Left forelimb (tissue), 1 donor: ENCODE measurements at places on chromosomes 2 and 18.

- DNase-seq, result no peak
Measured at GRCh38 chr2:76895469-76895868, 626.7 kb downstream of the LRRTM4 start.

DNA sequence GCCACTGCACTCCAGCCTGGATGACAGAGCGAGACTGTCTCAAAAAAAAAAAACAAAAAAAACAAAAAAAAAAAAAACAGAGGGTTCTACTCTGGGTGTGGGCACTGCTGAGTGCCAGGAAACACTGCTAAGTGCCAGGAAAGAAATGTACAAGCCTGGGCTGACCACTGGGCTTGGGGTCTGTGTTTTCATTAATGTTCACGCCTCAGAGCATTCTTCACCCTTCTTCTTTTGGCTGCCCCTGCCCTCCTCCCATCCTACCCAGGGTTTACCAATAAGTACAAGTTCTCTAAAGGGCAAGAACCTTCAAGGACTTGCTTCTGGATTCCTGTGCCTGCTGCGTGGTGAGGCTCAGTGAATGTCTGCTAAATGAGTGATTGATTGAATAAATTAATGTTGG lies 49.3 kb upstream of the LRPPRC start:
- DNase-seq, result no peak

GRCh38 chr18:60421356-60422118 lies 49.0 kb upstream of the MC4R start:
- DNase-seq, result no peak

GRCh38 chr2:33620-34019 lies 12.7 kb downstream of the FAM110C start:
- no peak for DNase-seq

DNA sequence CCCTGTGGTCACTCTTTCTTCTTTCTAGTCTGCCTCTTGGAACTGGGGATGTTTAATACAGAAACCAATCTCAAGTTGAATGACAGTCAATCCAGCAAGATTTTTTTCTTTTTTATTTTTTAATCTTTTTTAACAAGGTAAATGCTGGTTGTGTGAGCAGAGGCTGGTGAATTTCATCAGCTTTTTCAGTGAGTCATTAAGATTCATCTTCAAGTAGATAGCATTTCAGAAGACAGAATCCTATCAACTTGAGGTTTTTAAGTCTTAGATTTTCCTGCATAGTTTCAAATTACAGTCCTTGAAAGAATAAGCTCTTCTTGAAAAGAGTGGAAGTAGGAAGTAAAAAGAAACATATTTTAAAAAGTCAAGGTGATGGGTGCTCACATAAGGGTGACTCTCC lies 12.4 kb downstream of the SLC8A1 start:
- no peak for DNase-seq

DNA sequence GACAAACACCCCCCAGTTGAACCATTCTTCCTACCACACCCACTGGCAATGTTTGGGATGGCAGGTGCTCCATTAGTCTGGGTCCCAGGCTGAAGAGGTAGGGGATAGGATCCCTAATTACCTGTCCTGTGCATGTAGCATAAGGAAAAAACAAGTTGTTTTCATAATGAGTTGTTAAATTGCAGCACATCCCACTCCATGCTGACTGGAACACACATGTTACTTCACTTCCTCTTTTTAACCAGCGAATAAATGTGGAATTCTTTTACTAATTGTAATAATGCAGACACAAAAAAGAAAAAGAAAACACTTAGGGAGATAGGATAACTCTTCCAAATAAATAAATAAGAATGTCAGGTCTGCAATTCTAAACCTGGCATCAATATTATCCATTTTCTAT lies 11.8 kb upstream of the CBLN2 start:
- DNase-seq, result no peak

DNA sequence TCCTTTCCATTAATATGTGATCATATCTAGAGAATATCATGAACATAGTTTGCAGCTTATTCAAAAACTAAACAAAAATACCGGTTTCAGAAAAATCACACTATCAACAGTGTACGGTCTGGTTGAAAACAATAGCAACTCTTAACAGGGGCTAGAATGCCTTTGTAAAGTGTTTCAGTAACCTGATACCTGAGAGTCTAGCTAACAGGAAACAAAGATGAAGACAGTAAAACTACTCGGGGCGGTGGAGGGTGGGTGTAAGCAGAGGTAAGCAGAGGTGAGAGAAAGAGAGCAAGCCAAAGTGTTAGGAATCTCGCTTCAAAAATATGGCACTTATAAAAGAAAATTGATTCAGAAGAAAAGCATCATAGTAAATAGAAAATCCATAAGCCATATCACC lies 109.0 kb upstream of the RGPD4 start:
- DNase-seq, result no peak

DNA sequence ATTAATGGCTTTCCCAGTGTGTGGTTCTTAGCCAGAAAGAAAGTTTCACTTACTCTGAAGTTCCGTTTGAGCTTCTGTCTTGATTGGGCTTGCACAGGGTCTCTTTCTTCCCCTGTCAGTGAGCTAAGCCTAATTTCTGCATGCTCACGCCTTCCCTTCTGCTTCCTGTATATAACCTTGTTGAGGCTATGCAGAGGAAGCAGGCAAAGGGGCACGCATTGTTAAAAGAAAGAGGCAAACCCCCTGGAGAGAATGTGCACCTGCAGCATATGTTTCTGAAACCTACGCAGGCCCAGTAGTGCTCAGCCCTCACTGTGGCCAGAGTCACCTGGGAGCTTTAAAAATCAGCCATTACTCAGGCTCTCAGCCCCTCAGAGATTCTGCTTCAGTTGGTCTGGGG lies 14.5 kb upstream of the PLA2R1 start:
- DNase-seq, result no peak

DNA sequence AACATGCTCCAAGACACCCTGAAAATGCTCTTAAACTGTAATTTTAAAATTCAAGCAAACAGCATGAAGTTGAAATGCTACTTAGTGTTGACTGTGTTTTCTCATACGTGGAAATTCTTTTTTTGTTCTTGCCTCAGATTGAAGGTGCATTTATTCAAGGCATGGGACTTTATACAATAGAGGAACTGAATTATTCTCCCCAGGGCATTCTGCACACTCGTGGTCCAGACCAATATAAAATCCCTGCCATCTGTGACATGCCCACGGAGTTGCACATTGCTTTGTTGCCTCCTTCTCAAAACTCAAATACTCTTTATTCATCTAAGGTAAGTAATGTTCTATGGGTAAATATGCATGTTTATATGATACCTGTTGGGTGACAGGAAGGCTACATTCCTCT lies 82.7 kb downstream of the AOX1 start:
- DNase-seq, result no peak

DNA sequence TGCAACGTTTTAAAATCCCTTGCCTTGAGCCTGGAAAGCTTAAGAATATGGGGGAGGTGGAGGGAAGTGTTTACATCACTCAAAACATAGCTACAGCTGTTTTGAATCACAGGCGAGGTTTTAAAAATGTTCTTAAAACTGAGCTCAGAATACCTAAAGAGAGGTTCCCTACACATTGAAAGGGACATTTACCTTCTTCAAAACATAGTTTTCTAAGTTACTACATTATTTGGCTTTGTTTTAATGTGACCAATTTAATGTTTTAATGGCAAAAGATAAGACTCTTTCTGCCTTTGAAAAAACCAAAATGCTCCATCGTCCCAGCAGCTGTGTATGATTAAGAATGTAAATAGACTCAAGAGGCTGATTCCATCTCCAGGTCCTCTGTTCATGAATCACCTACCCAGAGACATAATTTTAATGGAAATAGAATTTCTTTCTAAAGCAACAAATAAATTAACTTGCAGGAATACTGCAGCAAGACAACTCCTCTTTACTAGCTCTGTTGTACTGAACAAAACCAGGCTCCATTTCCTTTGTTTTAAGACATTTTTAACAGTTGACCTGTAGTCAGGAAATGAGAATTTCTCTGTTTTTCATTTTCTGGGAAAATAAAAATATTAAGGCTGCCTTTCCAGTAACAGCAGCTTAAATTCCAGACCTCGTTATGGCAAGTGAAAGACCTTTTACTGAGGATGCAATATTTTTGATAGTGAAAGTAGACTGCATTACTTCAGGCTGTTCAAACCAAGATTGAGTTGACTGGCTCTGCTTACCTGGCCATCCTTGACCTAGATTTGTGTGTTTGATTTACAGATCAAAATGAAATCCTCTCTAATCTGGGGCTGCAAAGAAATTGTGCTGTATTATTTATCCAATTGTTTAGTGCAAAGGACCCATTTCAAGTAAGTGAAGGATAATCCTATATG lies 33.7 kb upstream of the WDR75 start:
- no peak for DNase-seq

DNA sequence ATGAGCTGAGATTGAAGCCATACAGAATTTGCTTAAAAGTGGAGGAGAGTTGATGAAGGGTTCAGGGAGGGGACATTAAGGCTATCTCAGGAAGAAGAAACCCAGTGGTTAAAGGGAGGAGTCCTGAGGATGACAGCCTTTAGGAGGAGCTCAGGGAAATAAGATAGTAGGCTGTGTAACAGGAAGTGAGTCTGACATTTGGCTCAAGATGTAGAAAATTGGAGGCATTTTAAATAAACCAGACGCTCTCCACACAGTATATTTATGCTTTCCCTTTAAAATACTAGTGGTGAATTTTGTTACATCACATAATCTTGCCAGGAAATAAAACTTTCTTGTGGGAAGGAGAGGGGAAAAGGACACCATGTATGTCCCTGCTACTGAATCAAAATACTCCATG lies 11.6 kb downstream of the KCNH7 start:
- DNase-seq, result no peak

GRCh38 chr2:240963065-240963867 lies 35.2 kb upstream of the SNED1 start:
- DNase-seq, result peak; percentile 60

- DNase-seq, result no peak
Measured at GRCh38 chr18:31581498-31582197, 10.0 kb upstream of the TTR start.

DNA sequence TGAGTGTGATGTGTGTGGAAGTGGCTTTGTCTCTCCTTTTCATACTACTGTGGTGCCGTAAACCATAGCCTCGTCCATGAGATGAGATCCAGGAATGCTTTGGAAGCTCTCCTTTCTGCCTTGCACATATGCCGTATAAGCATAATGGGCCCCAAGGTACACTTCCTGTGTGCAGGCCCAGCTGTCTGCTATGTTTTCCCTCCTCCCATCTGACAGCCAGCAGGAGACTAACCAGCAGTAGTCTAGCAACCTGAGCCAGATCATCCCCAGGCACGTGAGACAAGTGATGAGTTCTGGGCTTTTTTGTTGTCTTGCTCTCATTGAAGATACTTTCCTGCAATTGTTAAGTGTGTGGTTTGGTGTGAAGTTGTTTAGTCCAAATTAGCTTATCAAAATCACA lies 555.5 kb upstream of the LRRTM4 start:
- peak; percentile 51 for DNase-seq

DNA sequence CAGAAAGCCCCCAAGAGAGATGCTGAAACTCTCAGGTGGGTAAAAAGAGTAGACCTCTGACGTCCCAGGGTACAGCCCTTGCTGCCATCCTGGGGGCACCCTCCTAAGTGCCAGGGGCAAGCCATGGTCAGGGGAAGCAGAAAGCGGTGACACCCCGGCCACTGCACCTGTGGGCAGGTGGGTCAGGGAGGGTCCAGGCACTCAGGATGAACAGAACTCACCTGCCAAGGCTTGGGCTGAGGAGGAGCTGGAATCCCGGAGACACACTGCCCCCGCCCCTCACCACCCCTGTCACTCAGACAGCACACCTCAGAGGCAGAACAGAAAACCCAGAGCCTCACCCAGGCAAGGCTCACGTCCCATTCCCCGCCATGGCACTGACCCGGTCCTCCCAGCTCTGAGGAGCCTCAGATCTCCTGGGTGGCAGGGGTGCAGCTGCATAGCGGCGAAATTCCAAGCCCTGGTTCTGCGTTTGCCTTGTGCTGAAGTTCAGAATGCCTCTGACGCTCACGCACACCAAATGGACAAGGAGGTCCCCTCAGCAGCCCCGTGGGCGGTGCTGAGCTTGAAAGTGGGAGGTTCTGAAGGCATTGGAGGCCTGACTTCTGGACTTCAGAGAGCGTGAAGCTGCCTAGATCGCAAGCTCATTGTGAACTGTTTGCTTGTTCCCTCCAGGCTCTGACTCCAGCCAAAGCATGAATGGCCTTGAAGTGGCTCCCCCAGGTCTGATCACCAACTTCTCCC lies 4.3 kb downstream of the GPR17 start:
- DNase-seq, result no peak

GRCh38 chr2:197604117-197604860 lies 71.1 kb downstream of the RFTN2 start:
- DNase-seq, result no peak

DNA sequence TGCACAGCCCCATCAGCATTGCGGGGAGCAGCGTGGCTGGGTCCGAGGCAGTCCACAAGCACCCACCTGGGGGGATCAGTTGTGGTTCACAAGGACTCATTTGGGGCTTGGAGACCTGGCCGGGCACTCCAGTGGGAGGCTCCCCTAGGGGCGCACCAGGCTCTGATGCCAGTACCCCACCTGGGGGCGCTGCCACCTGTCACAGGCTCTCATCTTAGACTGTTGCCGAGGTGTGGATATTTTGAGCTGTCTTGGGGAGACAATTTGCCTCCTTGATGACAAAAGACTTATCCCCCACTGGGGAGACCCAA lies 3.0 kb downstream of the ADRA2B start:
- DNase-seq, result no peak

GRCh38 chr2:143560724-143561123 lies 431.5 kb downstream of the ARHGAP15 start:
- DNase-seq, result no peak

DNA sequence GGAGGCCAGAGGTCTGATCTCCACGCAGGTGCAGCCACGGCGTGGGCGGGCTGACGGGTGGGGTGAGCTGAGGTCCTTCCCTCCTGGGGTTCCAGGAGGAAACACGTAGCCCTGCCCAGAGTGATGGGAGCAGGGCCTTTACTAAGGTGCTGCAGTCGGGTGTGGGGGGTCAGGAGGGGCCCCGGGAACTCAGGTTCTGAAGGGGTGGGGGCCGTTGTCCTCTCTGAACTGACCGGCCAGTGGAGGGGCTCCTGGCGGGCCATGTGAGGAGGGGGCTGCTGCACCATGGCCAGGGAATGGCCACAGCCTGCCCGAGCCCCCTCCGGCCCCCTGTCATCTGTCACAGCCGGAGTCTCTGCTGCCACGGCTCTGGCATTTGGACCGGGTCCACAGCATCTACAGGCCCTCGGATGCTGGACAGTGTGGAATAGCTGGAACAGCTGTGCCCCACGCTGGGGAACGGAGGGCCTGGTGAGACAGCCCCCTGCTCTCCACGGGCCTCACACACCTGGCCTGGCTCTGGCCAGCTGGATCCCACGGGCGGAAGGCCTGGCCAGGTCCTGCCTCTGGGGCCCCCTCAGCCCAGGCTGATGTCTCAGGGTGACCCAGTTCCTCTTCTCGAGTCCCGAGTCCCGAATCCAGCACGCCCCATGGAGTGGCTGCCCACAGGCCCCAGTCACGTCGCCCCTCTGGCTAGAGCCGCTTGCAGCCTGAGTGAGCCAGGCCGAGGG lies 145.6 kb upstream of the GPC1 start:
- DNase-seq, result peak; percentile 46
